ENCODE measurements at places on chromosomes 13 and 19.

DNA sequence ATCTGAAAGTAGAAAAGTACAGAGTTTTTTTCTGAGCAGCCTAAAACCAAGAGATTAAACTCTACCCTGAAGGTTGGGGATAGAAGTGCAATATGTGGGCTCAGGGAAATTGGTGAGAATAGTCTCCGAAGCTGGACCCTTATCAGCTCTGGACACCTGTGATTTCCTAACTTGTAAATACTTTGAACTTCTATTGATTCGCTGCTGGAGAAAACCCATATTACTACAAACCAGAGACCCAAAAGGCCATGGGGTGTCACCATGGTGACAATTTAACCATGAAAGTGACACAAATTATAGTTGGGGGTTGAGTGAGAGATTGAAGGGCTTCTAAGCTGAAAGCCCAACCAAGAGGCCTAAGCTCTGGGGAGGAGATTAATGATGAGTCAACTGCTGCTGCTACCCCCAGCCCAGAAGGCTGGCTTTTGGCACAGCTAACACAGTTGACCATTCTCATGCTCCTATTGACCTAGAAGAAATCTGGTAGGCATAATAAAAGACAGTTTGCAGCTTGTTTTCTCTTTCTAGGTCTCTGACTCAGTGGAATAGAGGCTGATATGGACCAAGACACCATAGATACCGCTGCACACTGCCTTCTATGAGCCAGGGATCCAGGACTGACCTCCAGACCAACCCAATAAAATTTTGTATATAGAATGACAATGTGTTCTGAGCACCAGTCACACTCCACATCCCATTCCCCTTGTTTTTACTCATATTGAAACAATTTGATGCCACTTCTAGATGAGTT lies 131.9 kb upstream of the FNDC3A start:
- no peaks in the 10 kb centered on the region for H3K36me3 ChIP-seq
- no peak for DNase-seq
- H3K4me1 ChIP-seq: no peaks in the 10 kb centered on the region

DNA sequence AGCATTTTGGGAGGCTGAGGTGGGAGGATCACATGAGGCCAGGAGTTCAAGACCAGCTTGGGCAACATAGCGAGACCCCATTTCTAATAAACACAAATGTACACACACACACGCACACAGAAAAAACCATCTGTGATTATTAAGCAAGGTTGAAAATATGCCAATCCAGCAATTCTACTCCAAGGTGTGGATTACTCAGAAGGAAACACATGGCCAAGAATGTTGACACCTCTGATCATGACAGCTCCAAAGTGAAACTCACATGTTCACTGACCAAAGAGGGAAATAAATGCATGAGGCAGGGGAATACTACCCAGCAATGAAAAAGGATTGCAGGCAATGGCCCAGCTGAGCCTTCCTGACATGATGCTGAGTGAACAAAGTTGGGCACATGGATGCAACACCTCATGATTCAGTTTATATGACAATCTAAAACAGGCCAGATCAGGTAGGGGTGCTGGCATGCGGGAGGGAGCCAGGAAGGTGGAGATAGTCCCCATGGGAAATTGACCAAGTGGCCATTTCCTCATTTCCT lies 4.4 kb downstream of the DOCK6 start:
- peaks cover 20% of the 10 kb centered on the region for H3K4me1 ChIP-seq
- no peaks in the 10 kb centered on the region for H3K27me3 ChIP-seq
- no peak for DNase-seq
- no peak overlapping the region for H3K4me3 ChIP-seq
- H3K36me3 ChIP-seq: no peaks in the 10 kb centered on the region

- peak; percentile 94 for DNase-seq
- peaks cover 37% of the 10 kb centered on the region for H3K4me1 ChIP-seq
- no peaks in the 10 kb centered on the region for H3K36me3 ChIP-seq
- H3K27me3 ChIP-seq: no peaks in the 10 kb centered on the region
- H3K27ac ChIP-seq: peak overlapping the region; percentile 82
- H3K4me3 ChIP-seq: no peak overlapping the region
Observed at GRCh38 chr13:50685491-50685890, 158.0 kb downstream of the DLEU7 start.

DNA sequence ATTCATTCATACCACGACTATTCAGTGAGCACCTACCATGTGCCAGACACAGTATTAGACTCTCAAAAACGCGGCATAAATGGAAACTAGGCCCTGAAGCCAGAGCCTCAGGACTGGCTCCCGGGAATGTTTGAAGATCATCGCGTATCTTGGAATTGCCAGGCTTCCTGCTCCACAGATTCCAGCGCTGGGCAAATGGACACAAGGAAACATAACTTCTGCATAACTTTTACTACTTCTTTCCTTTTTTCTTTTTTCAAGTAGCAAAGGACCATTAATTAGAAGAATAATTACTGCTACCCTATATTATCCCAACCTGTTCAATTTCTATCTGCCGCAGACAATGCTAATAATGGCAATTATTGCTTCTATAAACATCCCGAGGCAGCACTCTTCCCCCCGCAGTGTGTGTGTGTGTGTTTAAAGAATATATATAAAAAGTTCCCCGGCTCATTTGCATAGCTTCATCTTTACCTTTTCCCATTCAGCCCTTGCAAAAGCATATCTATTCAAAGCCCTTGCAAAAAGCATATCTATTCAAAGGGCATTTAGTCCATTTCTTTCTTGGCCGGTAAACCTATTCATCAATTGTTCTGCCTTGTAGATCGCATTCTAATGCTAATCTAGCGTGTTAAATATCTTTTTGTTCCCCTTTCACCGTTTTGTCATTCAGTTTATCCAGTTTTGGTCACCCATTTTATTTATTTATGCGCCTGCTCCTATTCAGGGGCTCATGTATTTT lies 6.1 kb downstream of the SOX21 start:
- no peaks in the 10 kb centered on the region for H3K27me3 ChIP-seq
- H3K36me3 ChIP-seq: no peaks in the 10 kb centered on the region
- H3K27ac ChIP-seq: no peak overlapping the region
- H3K4me3 ChIP-seq: no peak overlapping the region
- no peaks in the 10 kb centered on the region for H3K4me1 ChIP-seq
- DNase-seq: no peak

GRCh38 chr13:109331898-109332297 lies 454.5 kb downstream of the IRS2 start:
- no peaks in the 10 kb centered on the region for H3K36me3 ChIP-seq
- H3K4me3 ChIP-seq: no peak overlapping the region
- no peaks in the 10 kb centered on the region for H3K4me1 ChIP-seq
- H3K27me3 ChIP-seq: no peaks in the 10 kb centered on the region
- no peak for DNase-seq

GRCh38 chr13:30142486-30143211 lies 164.7 kb downstream of the KATNAL1 start:
- no peaks in the 10 kb centered on the region for H3K4me1 ChIP-seq
- H3K36me3 ChIP-seq: no peaks in the 10 kb centered on the region
- H3K27me3 ChIP-seq: no peaks in the 10 kb centered on the region
- H3K4me3 ChIP-seq: no peak overlapping the region
- peak; percentile 22 for DNase-seq

DNA sequence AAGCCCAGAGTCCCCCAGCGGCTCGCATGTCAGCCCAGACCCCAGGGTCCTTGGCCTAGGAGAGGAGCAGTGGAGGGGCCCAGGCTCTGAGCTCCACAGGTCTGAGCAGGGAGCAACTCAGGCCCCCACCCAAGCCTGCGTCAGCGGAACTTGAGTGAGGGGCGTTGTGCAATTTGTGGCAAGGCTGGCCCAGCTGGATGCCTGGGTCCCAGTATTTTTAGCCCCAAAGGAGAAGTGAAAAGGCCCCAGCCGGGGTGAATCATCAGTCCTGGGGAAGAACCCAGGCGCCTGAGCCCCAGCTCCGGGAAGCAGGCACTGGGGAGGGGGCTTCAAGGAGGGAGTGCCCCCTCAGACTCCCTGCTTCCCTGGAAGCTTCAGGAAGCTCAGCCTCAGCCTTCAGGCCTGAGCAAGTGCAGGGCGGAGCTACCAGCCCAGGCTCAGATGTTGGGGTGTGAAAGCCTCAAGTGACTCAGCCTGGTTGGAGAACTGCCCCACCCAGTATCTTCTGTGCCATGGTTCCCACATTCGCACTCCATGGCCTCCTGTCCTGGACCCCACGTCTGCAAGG lies 7.2 kb downstream of the MED29 start:
- peak; percentile 62 for DNase-seq
- H3K4me3 ChIP-seq: no peak overlapping the region
- H3K4me1 ChIP-seq: peaks cover 29% of the 10 kb centered on the region
- no peaks in the 10 kb centered on the region for H3K36me3 ChIP-seq

DNA sequence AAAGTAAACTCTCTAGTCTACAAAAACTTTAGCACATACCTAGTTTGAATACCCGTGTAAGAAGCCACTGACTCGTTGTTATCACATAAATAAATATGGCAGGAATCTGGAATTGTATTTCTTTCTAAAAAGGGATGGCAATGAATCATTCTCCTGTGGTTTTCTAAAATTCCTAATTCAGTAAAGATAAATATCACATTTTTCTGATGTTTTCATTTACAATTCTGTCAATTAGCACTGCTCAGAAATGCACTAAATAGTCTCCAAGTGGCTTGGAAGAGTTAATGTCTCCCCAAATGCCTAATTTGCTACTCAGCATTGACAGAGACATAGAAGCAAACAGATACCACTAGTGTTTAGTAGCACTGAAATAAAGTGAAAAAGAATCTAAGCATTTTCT lies 547.7 kb upstream of the SLITRK1 start:
- no peak overlapping the region for H3K27ac ChIP-seq
- no peak for DNase-seq
- no peaks in the 10 kb centered on the region for H3K4me1 ChIP-seq
- no peak overlapping the region for H3K4me3 ChIP-seq
- H3K36me3 ChIP-seq: no peaks in the 10 kb centered on the region
- no peaks in the 10 kb centered on the region for H3K27me3 ChIP-seq

- H3K4me1 ChIP-seq: no peaks in the 10 kb centered on the region
- no peaks in the 10 kb centered on the region for H3K27me3 ChIP-seq
- no peak overlapping the region for H3K27ac ChIP-seq
- H3K4me3 ChIP-seq: no peak overlapping the region
- H3K36me3 ChIP-seq: no peaks in the 10 kb centered on the region
- no peak for DNase-seq
Observed at GRCh38 chr19:5224480-5224879, 116.1 kb downstream of the PTPRS start.

DNA sequence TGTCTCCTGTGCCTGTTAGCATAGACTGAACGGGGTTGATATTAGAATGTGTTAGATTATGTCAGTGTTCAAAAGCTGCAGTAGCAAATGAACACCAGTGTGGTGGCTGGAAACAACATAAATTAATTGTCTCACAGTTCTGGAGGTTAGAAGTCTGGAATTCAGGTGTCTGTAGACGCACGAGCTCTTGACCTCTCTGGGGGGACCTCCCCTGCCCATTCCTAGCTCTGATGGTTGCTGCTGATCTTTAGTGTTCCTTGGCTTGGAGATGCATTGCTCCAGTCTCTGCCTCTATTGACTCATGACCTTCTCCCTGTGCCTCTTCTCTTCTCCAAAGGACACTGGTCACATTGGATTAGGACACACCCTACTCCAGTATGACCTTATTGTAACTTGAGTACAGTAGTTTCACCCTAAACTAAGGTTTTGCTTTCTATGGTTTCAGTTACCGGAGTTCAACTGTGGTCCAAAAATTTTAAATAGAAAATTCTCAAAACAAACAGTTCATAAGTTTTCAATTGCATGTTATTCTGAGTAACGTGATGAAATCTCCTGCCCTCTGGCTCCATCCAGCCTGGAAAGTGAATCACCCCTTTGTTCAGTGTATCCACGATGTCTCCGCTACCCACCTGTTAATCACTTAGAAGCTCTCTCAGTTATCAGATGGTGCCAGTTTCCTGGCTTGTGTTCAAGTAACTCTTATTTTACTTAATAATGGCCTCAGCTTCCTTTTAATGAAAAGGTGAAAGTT lies 273.2 kb downstream of the MYO16 start:
- no peak overlapping the region for H3K27ac ChIP-seq
- no peaks in the 10 kb centered on the region for H3K27me3 ChIP-seq
- H3K4me1 ChIP-seq: no peaks in the 10 kb centered on the region
- no peaks in the 10 kb centered on the region for H3K36me3 ChIP-seq
- peak; percentile 29 for DNase-seq

DNA sequence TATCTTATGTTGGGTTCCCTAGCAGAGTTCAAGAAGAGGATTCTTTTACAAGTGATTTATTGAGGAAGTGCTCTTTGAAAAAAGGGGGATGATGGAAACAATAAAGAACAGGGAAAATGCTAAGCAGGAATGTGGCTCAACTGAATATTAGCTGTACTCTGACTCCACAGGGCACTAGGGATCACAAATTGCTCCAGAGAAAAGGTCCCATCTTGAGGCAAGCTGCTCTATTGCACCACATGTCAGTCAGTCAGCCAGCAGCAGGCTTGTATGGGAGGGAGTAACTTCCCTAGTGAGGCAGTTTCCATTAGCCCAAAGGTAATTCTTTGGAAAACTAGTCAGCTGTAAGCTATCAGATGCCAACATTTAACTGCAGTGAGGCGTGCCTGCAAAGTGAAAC lies 73.3 kb upstream of the FNDC3A start:
- DNase-seq: no peak
- no peaks in the 10 kb centered on the region for H3K4me1 ChIP-seq
- H3K27me3 ChIP-seq: no peaks in the 10 kb centered on the region
- H3K4me3 ChIP-seq: no peak overlapping the region
- no peak overlapping the region for H3K27ac ChIP-seq

GRCh38 chr13:100860866-100861265 lies 186.3 kb upstream of the TMTC4 start:
- H3K36me3 ChIP-seq: no peaks in the 10 kb centered on the region
- H3K4me3 ChIP-seq: no peak overlapping the region
- H3K4me1 ChIP-seq: no peaks in the 10 kb centered on the region
- no peak for DNase-seq
- H3K27me3 ChIP-seq: no peaks in the 10 kb centered on the region
- H3K27ac ChIP-seq: no peak overlapping the region

GRCh38 chr19:7845390-7846154 lies 15.6 kb downstream of the EVI5L start:
- DNase-seq: no peak
- no peaks in the 10 kb centered on the region for H3K27me3 ChIP-seq
- no peak overlapping the region for H3K27ac ChIP-seq
- no peaks in the 10 kb centered on the region for H3K36me3 ChIP-seq
- peaks cover 4% of the 10 kb centered on the region for H3K4me1 ChIP-seq

DNA sequence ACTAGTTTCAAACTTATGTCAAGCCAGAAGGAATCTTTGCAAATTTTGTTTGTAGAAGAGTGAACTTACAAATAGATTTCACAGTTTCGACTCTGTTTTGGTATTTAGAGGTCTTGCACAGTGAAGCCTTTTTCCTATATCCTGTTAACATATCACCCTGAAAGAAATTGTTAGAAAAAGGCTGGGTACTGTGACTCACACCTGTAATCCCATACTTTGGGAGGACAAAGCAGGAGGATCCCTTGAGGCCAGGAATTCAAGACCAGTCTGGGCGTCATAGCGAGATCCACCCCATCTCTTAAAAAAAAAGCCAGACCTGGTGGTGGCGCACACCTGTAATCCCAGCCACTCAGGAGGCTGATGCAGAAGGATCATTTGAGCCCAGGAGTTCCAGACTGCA lies 224.0 kb downstream of the GGACT start:
- no peak for DNase-seq
- H3K36me3 ChIP-seq: no peaks in the 10 kb centered on the region
- no peak overlapping the region for H3K4me3 ChIP-seq
- no peaks in the 10 kb centered on the region for H3K27me3 ChIP-seq
- no peaks in the 10 kb centered on the region for H3K4me1 ChIP-seq

Data from testis (tissue), 5 donors.